ENCODE measurements at places on chromosomes 4 and X.

DNA sequence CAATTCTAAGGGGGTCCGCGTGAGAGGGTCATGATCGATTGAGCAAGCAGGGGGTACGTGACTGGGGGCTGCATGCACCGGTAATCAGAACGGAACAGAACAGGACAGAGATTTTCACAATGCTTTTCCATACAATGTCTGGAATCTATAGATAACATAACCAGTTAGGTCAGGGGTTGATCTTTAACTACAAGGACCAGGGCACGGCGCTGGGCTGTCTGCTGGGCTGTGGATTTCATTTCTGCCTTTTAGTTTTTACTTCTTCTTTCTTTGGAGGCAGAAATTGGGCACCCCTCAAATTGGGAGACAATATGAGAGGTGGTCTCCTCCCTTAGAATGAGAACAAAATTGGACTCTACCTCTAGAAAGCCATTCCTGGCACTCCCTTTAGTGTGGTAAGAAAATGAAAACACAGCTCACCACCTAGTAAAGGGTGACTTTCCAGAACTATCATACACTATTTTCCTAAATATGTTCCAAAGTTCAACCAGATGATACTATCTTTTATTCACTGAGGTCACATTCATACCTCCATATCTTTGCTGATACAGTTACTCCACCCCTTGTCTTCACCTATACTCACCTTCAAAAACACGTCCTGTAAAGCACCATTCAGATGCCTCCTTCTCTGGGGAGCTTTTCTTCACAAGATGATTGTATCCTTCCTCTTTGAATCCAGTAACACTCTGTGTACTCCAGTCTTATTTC is 1058.3 kb upstream of the SLIT2 start:
- no peak for DNase-seq

GRCh38 chrX:150961631-150962030 is 21.5 kb upstream of the HMGB3 start:
- no peak for DNase-seq

DNA sequence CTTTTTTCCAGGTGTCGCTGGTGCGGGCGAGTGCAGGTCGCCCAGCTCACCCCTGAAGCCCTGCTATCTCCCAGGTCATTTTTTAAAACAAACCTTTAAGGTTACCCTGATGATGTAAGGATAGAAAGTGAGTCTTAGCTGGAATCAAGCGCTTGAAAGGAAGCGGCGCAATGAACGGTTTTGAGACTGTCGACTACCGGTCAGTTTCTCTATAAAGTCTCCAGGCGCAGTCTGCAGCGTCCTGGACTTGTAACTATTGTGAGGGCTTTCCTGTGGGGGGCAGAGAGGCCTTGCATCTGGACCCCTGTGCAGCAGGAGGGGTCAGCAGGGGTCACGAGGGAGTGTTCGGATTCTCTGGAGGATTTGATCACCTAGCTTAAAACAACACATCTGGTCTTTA is 1.6 kb downstream of the KIT start:
- DNase-seq: no peak

- no peak for DNase-seq
Measured at GRCh38 chrX:41708486-41708885, 15.5 kb upstream of the GPR82 start.

DNA sequence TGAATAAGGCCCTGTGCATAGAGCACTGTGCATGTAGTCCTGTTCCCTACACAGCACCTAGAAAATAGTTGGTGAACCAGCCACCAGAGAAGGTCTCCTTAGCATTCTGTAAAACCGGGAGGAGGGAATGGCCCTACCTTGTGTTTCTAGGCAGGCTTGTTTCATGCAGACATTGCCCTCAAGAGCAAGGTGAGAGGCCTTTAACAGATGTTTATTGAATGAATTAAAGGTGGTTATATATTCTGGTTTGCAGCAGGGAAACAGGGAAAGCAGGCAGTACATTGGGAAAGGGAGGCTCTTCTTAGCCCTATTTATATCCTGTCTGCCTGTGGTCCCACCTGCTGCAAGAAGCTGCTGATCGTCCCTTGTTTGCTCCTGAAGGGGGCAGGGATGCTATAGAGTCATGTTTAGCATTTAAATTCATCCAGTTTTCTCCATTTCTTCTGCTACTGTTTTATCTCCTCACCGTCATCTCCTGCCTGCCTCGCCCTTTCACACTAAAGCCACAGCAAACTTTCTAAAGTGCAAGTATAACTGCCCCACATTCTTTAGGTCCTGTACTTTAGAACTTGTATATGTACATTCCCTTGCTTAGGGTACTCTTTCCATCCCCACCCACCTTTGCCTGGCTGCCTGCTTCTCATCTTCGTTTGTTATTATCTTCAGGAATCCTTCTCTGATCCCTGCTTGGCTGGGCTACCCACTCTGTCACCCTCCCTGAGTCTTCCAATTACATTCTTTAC is 60.3 kb downstream of the EGF start:
- DNase-seq: no peak

GRCh38 chr4:87087015-87087414 is 133.4 kb downstream of the KLHL8 start:
- no peak for DNase-seq

- no peak for DNase-seq
Measured at GRCh38 chr4:52199574-52200338, 148.7 kb downstream of the SPATA18 start.

DNA sequence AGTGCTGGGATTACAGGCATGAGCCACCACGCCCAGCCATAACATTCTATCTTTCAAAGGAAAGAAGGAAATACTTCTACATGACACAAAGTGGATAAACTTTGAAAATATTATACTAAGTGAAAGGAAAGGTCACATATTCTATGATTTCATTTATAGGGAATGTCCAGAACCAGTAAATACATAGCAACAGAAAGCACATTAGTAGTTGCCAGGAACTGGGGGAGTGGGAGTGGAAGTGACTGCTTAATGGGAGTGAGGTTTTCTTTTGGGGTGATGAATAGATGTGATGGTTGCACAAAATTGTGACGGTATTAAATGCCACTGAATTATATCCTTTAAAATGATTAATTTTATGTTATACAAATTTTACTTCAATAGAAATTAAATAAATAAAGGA is 95.7 kb upstream of the IL15 start:
- DNase-seq: no peak

DNA sequence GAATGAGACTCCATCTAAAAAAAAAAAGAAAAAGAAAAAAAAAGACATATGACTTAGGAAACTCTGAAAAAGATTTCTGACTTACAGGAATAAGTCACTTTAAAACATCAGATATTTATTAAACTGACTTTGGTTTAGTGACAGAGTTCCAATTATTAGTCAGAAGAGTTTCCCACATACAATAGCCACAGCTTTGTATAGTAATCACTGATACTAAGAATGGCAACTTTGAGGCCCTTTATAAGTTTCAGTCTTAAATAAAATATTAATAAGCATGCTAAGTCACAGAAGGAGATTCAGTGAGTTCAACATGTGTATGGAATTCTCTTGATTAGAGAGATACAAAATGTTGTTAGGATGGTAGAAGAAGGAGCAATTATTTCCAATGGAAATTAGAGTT is 652.3 kb upstream of the AMOT start:
- DNase-seq: no peak

DNA sequence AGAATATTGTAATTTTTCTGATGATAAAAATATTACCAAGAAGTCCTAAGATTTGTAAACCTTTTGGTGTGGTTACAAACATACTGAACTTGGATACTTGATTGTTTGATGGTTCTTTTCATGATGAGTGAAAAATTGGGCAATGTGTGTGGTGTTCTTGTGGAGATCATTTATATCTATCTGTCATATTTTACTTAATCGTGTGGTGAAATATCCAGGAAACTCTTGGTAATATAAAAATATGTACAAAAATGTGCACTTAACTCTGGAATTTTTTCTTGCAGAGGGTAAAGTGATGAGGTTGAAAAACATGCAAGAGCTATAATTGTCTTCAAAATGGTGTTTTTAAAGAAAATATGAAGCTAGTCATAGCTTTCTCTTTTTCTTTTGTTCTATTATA is 2.8 kb downstream of the DCUN1D4 start:
- DNase-seq: no peak

DNA sequence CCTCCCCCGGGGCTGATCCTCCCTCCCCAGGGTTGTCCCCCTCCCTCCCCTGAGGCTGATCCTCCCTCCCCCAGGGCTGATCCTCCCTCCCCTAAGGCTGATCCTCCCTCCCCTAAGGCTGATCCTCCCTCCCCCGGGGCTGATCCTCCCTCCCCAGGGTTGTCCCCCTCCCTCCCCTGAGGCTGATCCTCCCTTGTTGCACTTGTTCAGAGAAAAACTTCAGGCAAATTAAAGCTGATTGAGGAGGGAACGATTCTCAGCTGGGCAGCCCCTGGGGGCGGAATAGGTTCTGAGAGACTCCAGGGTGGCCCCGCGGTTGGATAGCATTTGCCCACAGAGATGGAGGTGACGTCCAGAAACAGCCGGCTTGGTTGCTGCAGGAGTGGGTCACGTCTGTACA is 110.7 kb upstream of the ADRA2C start:
- no peak for DNase-seq

GRCh38 chrX:123809854-123810375 is 49.9 kb upstream of the XIAP start:
- no peak for DNase-seq

- no peak for DNase-seq
Measured at GRCh38 chrX:142076633-142077032, 128.5 kb downstream of the MAGEC2 start.

DNA sequence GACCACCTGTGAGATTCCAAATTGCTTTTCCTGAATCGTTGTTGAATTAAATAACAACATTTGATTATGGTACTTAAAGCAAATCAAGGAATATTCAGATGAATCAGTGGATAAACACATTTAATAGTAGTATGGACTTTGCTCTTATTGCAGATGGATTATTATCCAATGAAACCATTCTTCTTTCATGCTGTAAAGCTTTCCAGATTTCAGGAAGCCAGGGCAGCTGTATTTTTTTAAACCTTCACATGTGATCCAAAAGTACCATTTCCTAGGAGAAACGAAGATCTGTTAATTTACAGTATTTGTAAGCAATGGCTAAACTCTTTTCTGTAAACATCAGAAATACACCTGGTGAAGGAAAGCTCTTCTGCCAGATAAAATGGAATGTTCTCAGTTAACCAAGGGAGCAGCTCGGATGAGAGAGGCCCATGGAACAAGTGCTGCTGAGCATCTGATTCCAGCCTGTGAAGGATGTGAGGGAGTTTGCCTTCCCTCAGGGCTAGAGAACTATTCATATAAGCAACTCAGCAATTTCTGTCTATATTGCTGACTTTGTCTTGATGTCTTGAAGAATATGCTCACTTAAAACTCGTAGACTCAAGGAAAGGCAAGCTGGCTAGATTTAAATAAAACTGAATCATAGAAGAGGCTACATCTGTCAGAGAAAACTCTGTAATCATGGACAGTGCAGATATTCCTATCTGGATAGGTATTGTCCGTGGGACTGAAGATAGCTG is 94.4 kb upstream of the LIMCH1 start:
- DNase-seq: no peak

DNA sequence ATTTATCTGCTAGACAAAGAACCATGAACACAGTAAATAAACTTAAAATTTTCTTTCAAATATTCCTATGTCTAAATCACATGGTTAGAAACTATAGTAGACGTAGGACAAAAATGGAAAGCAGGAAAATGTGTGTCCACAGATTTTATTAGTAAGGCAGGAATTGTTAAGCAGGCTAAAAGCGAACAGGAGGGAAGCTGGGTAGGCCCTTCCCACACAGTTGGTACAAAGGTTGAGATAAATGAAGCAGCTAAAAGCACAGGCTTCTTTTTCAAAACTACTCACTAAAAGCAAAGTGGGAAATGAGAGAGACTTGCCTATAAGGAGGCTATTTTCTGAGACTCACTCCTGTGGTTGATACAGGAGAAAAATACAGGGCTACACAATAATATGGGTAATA is 108.1 kb upstream of the PABPC4L start:
- DNase-seq: no peak

DNA sequence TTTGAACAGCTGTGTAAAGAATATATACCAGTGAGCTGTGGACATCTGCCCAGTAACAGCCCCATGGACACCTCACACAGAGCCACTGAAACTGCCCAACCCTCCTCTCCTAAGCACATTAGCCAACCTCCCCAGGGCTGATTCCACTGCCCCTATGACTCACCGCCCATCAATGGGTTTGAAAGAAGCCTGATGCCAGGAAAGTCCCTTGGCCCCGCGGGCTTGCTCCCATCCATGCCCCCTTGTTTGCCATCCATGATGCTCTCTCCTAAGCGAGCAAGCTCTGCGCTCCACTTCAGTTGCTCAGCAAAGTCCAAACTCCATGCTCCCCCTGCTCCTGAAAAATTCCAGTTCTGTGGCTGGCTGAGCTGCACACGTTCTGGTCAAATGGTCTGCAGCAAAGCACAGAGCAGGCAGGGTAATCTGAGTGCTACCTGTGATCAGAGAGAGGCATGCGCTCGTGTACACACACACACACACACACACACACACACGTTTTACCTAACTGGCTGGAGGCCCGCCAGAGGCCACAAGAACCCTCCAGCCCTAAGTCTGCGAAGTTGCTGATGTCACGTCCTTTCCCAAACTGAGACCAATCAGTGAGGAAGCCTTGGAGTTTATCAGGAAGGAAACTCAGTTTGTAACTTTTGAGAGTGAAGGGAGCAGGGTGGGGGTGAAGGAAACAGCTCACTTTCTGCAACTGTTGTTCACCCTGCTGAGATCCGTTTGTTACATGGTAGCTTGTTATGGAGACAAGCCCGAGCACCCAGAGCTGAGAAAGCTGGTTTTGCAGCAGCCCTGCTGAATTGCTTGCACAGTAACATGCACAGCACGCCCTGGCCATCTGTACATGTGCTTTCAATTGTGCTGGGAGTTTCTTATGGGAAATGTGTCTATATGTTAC is at the start of gene ASB9:
TSS of gene ASB9 (minus strand) at position 466 of the 904 bp plus-strand sequence. CDS start at position 257, 209 bp downstream.
- no peak for DNase-seq

- no peak for DNase-seq
Measured at GRCh38 chr4:89531932-89532640, 224.5 kb upstream of the GPRIN3 start.

GRCh38 chrX:119529345-119530276 is 35.6 kb downstream of the STEEP1 start:
- no peak for DNase-seq

- no peak for DNase-seq
Measured at GRCh38 chr4:5203309-5203992, 152.2 kb downstream of the STK32B start.

GRCh38 chr4:17301869-17302268 is 210.0 kb downstream of the QDPR start:
- no peak for DNase-seq

DNA sequence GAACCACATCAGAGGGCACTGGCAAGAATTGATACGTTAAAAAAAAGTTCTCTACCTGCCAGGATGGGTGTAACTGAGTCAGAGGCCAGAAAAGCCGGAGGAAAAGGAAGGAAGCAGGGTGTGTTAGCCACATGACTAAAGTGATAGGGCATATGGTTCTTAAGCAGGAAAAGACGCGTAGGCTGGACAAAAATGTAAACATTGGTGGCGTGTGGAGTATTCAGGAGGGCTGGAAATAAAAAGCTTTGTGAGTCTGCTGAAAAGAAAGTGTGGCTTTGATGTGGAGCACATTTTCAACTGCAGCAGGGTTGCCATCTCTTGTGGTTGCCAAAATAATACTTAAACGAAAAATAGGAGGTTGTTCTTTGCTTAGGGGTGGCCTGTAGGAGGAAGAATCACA is 186.5 kb upstream of the RPL34 start:
- no peak for DNase-seq
